C1 segment of cervical spinal cord (tissue), 14 donors: ENCODE measurements at places on chromosomes 4 and X.
A peak's percentile ranks its signal among the peaks of the same experiment; 100 is the strongest.

- no peak for DNase-seq
Measured at GRCh38 chr4:7462509-7462971, 27.8 kb upstream of the PSAPL1 start.

GRCh38 chr4:155999725-156000124 lies 46.1 kb upstream of the CTSO start:
- DNase-seq: peak; percentile 23

DNA sequence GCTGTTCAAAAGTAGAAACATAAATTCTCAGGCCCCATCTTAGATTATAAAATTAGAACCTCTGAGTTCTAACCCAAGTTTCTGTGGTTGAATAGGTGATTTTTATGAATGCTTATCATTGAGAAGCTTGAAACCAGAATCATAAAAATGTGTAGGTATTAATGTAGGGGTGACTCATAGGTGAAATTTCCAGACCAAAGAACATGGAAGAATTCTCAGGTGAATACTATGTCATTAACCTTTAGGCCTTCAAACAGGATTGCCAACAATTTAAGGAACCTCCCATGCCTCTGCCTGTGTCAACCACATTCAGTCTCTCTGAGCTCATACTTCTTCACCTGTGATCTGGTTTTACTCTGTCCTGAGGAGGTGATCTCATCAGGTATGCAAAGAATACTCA lies 177.8 kb downstream of the NPFFR2 start:
- no peak for DNase-seq

- DNase-seq: no peak
Measured at GRCh38 chr4:64582492-64582891, 173.2 kb upstream of the TECRL start.

DNA sequence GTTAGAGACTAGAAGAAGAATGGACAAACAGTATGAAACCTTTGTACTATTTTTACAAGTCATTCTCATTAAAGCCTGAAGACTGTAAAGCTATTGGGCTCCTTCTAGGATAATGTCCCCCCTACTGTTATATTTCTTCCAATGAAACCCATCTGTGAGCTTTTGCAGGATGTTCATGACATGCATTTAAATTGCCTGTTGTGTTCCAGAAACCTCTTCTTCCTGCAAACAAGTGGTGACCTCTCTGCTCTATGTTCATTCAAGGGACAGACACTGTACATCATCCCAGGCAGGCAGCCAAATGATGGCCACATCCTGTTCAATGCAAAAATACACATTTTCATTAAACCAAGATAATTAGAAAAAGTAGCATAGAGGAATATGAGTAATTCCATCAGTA lies 128.0 kb downstream of the C4orf33 start:
- DNase-seq: no peak

DNA sequence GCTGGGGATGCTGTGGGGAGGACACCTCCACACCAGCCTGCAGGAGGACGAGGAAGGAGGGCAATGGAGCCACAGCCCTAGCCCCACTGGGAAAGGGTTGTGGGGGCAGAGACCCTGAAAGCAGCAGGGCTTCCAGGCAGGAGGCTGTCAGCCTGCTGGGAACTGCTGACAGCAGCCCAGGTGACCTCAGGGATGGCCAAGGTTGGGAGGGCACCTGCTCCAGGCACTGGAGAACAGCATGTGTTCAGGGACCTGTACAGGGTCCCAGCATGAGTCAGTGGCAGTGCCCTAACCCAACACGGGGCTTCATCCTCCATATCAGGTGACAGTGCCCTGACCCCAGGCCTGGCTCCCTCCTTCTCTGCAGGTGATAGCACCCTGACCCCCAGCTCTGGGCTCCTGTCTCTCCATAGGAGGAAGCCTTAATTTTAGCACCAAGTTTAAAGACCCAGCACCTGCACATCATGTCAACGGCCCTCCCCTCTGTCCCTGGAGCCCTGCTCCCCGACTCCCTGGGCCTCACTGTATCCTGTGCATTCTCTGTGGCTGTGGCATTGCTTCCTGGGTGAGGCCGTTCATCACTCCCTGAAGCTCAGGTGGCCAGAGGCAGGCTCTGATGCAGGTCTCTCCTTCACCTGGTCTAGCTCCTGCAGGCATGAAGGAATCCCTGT lies 66.3 kb downstream of the CRMP1 start:
- no peak for DNase-seq

DNA sequence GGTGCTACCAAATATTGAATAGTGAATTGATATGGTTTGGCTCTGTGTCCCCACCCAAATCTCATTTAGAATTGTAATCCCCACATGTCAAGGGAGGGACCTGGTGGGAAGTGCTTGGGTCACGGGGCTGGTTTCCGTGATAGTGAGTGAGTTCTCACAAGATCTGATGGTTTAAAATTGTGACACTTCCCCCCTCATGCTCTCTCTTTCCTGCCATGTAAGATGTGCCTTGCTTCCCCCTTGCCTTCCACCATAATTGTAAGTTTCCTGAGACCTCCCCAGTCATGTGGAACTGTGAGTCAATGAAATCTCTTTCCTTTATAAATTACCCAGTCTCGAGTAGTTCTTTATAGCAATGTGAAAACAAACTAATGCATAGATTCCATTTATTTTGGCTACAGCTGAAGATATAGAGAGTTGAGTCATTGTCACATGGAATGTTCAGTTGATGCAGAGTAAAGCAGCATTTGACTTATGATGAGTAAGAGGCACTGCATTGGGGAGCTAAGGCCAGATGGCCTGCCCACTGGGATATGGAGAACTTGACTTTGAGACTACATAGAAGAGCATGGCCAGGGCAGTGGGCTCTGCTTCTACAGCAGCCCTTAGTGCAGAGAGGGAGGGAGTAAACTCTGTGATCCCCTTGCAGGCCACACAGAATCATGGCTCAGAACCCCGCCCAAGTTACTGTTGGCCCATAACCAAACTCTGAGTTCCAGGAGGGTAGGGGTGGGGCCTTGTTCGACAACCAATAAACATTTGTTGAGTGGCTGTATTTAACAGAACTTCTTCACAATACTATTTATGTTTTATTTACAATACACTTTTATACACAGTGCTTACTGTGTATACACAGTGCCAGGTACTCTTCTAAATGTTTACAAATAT lies 34.2 kb downstream of the RAI2 start:
- no peak for DNase-seq

GRCh38 chrX:104195489-104196084 lies 29.3 kb downstream of the FAM199X start:
- no peak for DNase-seq

GRCh38 chr4:11423465-11423864 lies 5.2 kb downstream of the HS3ST1 start:
- DNase-seq: no peak

GRCh38 chr4:99038213-99038612 lies 42.7 kb downstream of the METAP1 start:
- no peak for DNase-seq

DNA sequence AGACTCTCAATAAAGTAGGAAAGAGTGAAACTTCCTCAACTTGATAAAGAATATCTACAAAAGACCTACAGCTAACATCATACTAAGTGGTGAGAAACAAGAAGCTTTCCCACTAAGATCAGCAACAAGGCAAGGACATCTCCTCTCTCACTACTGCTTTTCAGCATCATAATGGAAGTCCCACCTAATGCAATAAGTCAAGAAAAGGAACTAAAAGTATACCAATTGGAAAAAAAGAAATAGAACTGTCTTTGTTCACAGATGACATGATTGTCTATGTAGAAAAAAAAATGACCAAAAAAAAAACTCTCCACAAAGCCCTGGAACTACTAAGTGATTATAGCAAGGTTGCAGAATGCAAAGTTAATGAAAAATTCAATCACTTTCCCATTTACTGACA lies 25.1 kb upstream of the SH3RF1 start:
- no peak for DNase-seq

DNA sequence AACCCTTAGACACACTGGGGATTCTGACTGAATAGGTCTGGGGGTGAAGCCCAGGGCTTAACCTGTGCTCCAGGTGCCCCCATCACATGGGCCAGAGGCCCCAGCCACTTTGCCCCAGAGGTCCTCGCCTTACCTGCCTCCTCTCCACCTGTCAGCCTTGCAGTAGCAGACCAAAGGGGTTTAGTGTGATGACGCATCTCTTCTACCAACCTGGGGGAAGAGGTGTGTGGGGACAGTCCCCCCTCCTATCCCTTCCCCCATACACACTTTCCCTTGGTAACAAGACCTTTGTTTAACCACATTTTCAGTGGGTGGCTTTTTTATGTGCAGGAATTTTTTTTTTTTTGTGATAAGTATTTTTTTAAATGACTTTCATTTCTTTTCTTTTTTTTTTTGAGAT lies 6.3 kb downstream of the CLCN4 start:
- DNase-seq: no peak
